NCI-H345 (cell line): ENCODE measurements at places on chromosomes 16 and 17.
A peak's percentile ranks its signal among the peaks of the same experiment; 100 is the strongest.

GRCh38 chr16:3004319-3004718 lies 8.4 kb upstream of the CLDN9 start:
- peak; percentile 29 for DNase-seq

DNA sequence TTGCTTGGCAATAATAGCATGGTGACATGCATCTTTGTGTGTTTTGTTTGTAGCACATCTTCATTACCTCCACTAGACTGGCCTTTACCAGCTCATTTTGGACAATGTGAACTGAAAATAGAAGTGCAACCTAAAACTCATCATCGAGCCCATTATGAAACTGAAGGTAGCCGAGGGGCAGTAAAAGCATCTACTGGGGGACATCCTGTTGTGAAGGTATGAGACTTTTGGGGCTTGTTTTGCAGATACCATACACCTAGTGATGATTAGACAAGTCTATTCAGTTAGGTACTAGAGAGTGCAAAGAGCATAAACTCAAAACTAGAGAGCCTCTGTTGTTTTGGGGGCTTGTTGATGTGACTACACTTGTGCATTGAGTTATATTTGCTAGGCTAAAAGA lies 41.2 kb downstream of the NFATC3 start:
- DNase-seq: no peak

DNA sequence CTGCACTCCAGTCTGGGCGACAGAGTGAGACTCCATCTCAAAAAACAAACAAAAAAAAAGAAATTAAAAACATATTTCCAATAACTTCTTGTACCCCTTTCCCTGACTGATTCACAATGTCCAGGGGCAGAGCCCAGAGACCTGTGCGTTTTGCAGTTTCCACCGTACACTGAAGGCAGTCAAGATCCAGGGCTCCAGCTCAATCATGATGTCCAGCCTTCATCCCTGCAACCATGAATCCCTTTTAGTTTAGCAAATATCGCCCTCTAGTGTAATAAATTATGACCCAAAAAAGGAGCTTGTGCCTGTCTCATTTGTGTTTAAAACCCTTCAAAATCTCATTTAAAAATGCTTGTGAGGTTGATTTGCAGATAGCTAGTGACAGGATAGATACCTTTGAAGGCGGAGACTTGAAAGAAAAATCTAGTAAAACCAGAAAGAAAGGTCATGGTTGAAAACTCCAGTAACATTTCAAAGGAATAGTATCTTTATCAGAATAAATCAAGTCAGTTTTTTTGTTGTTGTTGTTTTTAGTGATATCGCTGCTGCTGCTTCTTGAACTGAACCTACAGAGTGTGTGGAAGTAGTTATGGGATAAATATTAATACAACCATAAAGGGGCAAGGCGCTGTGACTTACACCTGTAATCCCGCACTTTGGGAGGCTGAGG lies 3.7 kb upstream of the ERN1 start:
- DNase-seq: peak; percentile 75

DNA sequence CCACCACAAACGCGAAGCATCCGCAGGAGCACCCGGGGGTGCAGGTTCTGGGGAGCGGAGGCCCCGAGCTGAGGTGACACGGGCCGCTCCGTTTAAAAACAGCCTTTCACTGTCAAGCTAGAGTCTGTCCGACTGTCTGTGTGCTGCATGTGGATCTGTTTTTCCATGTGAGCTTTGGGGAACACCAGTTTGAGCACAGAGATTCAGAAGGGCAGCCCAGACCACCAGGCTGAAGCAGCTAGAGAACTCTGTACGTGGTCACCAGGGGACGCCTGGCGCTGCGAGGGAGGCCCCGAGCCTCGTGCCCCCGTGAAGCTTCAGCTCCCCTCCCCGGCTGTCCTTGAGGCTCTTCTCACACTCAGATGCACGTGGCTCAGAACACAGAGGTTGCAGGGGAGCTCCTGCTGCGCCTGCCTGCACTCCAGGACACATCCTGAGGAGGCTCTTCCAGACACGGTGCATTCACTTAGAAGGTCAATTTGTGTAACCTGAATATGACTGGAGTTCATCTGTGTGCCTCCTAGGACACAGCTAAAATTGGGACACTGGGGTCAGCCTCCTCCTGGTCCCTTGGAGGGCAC lies 15.7 kb upstream of the FOXK2 start:
- DNase-seq: no peak

GRCh38 chr17:62966426-62967204 lies 580 bp downstream of the TANC2 start:
- DNase-seq: peak; percentile 33

GRCh38 chr17:15377616-15378015 lies 36.2 kb upstream of the TEKT3 start:
- DNase-seq: no peak

- DNase-seq: no peak
Observed at GRCh38 chr17:49339354-49339753, 22.7 kb downstream of the ZNF652 start.

DNA sequence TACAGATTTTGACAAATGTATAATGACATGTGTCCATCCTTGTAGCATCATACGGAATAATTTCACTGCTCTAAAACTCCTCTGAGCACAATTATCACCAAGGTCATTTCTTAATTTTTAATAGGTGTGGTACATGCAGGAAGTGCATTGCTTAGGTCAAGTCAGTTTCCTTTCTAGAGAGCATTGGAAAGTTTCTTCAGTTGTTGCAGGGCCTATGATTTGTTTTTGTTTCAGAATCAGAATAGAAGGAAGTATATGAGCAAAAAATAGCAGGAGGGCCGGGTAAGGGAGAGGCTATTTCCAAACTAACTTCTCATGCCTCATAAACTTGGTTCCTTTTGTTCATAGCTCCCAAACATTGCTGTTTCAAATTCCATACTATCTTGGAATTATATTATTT lies 24.0 kb upstream of the SLFN5 start:
- no peak for DNase-seq

GRCh38 chr16:64211331-64211730 lies 910.5 kb downstream of the CDH11 start:
- DNase-seq: no peak

GRCh38 chr17:75272848-75273184 lies 1.8 kb upstream of the MIF4GD start:
- DNase-seq: no peak
